ENCODE measurements at places on chromosomes 6 and 20. TPM values are rescaled to one million over a fixed set of nuclear protein-coding genes. Genes with fewer than 3 reads are reported as not detected.

Gene RPL10A
- total RNA-seq = 1,065 TPM

DNA sequence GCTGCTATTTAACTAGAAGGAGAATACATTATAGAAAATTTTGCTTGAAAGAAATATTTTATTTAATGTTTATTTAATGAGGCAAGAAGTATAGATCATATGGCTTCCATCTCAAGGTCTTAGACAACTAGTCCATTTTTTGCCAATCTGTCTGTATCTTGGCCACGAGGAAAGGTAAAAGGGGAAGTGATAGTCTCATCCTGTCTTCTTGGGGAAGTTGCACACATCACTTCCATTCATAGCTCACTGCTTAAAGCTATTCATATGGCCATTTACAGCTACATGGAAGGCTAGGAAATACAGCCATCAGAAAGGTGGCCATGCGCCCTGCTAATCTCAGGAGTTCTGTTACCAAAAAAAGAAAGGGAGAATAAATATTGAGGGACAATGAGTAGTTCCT, 50.8 kb downstream of the METTL24 start:
- H3K36me3 ChIP-seq = no peaks in the 10 kb centered on the region
- H3K4me1 ChIP-seq = no peaks in the 10 kb centered on the region
- no peaks in the 10 kb centered on the region for H3K27me3 ChIP-seq
- no peak for DNase-seq
- H3K27ac ChIP-seq = no peak overlapping the region
- no peak overlapping the region for H3K4me3 ChIP-seq

GRCh38 chr6:78570044-78570443, 297.3 kb upstream of the IRAK1BP1 start:
- H3K4me3 ChIP-seq = no peak overlapping the region
- H3K27ac ChIP-seq = no peak overlapping the region
- H3K4me1 ChIP-seq = no peaks in the 10 kb centered on the region
- no peaks in the 10 kb centered on the region for H3K27me3 ChIP-seq

DNA sequence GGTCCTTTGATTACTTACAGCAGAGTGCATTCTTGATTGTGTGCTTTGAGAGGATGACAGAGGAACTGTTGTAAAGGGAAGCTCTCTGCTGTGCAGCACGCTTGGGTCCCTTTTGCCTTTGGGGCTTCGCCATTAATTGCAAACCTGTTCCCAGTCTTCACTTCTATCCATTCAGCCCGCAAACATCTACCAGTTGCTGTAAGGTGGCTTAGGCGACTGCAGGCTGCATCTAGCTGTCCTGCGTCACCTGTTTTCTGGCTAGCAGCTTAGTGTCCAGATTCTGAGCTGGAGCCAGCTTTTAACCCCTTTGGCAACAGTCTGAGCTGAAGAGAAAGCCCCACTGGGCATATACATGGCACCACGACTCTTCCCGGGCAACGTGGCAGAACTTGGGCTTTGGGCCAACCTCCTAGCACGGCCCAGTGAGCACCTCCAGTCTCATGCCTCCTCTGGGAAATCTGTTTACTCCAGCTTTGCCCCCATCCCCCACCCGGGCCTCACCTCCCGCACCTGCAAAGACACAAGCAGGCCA, 2.5 kb upstream of the FASTKD5 start:
- H3K27ac ChIP-seq = no peak overlapping the region
- H3K36me3 ChIP-seq = no peaks in the 10 kb centered on the region
- peaks cover 18% of the 10 kb centered on the region for H3K4me1 ChIP-seq

GRCh38 chr6:150139533-150139932, 3.3 kb upstream of the PPP1R14C start:
- H3K27me3 ChIP-seq = peaks cover 26% of the 10 kb centered on the region
- no peak for DNase-seq
- no peak overlapping the region for H3K4me3 ChIP-seq
- H3K4me1 ChIP-seq = no peaks in the 10 kb centered on the region
- no peak overlapping the region for H3K27ac ChIP-seq
- H3K36me3 ChIP-seq = no peaks in the 10 kb centered on the region

DNA sequence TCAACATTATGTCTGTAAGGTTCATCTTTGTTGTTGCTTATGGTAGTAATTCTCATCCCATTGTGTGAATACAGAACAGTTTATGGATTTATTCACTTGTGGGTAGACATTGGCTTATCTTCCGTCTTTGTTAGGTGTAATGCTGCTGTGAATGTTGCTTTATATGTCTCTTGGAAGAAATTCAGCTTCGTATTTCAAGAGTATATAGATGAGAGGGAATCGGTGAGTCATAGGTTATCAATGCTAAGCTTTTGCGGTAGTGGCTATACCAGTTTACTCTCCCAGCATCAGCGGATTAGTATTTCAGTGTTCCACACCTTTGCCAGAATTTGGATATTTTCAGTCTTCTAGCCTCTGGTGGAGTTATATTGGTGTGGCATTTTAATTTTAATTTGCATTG, 77.8 kb downstream of the ZFAND3 start:
- no peak for DNase-seq
- no peaks in the 10 kb centered on the region for H3K4me1 ChIP-seq
- H3K27ac ChIP-seq = no peak overlapping the region
- H3K4me3 ChIP-seq = no peak overlapping the region

DNA sequence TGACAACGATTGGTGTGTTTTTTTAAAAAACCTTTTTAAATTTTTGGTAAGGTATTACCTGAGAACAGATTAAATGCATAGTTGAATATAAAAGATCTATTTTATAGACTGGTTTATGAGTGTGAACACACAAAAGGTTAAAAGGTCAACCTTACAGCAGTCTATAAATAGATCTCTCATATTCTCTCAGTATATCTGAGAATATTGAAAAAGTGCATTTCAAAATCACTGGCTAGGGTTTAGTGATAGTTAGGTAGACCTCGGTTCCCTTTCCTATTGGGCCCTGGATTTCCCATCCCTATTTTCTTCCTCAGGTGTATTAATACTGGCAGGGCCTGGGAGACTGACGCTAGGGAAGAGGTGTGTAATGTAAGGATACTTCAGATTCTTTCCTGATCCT, 723 bp upstream of the ZNF451 start:
- peaks cover 7% of the 10 kb centered on the region for H3K4me1 ChIP-seq
- H3K27me3 ChIP-seq = no peaks in the 10 kb centered on the region
- H3K36me3 ChIP-seq = peaks cover 5% of the 10 kb centered on the region
- no peak for DNase-seq

GRCh38 chr20:37308086-37309050, 18.9 kb downstream of the MANBAL start:
- DNase-seq = no peak
- peaks cover 4% of the 10 kb centered on the region for H3K4me1 ChIP-seq
- no peaks in the 10 kb centered on the region for H3K27me3 ChIP-seq

Gene ULBP3
- not detected for total RNA-seq

GRCh38 chr6:57162028-57162427, 10.1 kb upstream of the BAG2 start:
- H3K4me3 ChIP-seq = no peak overlapping the region
- no peak for DNase-seq
- H3K36me3 ChIP-seq = no peaks in the 10 kb centered on the region
- H3K27ac ChIP-seq = no peak overlapping the region
- no peaks in the 10 kb centered on the region for H3K27me3 ChIP-seq

DNA sequence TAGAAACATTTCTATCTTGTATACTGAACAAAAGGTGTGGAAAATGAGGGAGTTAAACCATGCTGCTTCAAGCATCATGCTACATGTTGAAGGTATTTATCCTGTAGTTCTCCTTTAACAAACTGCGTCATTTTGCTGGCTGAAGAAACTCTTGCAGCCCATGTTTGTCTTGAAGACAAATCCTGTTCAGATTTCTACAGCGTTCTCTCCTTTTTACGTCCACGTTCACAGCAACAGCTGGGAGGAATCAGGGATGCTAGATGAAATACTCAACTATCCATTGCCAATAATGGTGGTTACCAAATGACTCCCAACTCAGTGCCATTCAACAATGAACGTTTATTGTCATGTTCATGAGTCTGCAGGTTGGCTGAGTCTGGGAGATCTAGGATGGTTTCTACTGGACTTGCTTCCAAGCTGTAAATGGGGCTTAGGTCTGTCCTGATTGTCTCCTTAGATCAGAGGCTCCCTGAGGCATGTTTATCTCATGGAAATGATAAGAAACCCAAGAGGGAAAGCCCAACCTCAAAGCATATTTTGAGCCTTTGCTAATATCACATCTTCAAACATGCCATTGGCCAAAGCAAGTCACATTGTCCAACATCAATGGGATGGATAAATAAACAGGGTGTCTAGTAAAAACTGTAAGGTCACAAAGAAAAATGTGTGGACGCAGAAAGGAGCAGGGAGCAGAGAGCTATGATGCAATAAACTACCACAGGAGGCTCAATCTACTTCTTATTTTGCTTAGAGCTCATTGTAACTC, 2.7 kb upstream of the PLCB1 start:
- no peaks in the 10 kb centered on the region for H3K27me3 ChIP-seq
- no peak overlapping the region for H3K4me3 ChIP-seq
- H3K27ac ChIP-seq = no peak overlapping the region
- H3K4me1 ChIP-seq = no peaks in the 10 kb centered on the region
- no peak for DNase-seq

Gene TINAG
- 45.8 TPM for total RNA-seq

Gene KCNQ5
- not detected for total RNA-seq

Gene OPRM1
- not detected for total RNA-seq

- H3K36me3 ChIP-seq = no peaks in the 10 kb centered on the region
- no peak for DNase-seq
- H3K4me3 ChIP-seq = no peak overlapping the region
- H3K27me3 ChIP-seq = no peaks in the 10 kb centered on the region
- H3K4me1 ChIP-seq = peaks cover 35% of the 10 kb centered on the region
Observed at GRCh38 chr6:109451376-109451775, 4.2 kb downstream of the MICAL1 start.

DNA sequence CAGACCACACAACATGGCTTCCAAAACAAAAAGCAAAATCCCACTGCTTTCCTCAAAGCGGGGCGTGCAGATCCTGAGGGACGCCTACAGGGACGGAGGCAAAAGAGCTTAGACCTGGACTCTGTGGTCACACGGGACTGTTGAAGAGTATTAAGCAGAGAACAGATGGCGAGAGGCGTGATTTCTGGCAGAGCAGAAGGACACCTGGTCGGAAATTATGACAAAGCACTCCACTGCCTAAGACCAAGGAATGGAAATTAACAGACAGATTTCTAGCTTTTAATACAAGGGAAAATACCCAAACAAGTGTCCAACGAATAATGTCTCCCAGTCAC, 15.4 kb downstream of the CST7 start:
- no peaks in the 10 kb centered on the region for H3K27me3 ChIP-seq
- peaks cover 71% of the 10 kb centered on the region for H3K36me3 ChIP-seq
- no peaks in the 10 kb centered on the region for H3K4me1 ChIP-seq
- no peak for DNase-seq
- H3K27ac ChIP-seq = no peak overlapping the region

- no peak overlapping the region for H3K27ac ChIP-seq
- H3K36me3 ChIP-seq = no peaks in the 10 kb centered on the region
- H3K4me1 ChIP-seq = no peaks in the 10 kb centered on the region
- no peak for DNase-seq
- no peak overlapping the region for H3K4me3 ChIP-seq
Observed at GRCh38 chr20:60795651-60796050, 456.4 kb upstream of the CDH4 start.

Gene CAP2
- total RNA-seq = 3.2 TPM

DNA sequence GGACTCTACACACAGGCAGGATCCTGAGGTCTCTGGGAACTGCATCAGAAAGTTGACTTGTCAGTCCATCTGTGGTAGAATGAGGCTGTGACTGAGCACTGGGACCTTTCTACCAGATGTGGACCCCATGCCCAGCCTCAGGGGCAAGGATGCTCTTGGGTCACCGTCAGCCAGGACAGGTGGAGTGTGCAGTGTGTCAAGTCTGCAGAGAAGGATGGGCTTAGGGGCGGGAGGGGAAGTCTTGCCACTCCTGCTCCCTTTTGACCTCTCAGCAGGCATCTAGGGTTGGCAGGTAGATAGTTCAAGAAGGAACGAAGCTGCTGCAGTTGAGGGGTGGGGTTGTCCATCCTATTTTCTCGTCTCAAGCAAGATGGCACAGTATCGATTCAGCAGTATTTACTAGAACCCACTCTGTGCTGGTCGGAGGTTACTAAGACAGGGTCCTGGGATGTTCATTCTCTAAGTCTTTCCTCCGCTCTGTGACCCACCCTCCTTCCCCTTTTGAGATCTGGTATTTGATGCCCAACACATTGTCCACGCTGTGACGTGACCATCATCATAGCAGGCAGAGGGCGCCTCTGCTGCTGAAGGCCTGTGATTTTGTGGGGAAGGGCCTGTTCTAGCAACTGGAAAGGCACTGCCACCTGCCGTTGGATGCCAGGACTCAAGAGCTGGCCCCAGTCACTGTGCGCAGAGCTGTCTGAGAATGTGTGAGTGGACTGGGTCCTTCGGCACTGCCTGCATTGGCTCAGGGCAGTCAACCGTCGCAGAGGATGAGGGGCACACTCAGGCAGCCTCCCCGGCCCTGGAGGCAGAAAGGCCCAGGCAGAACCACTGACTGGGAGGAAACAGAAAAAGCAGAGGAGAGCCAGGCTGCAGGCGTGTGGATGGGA, 23.2 kb downstream of the RBCK1 start:
- DNase-seq = peak; percentile 71
- peaks cover 69% of the 10 kb centered on the region for H3K36me3 ChIP-seq
- H3K4me1 ChIP-seq = no peaks in the 10 kb centered on the region
- no peak overlapping the region for H3K4me3 ChIP-seq

DNA sequence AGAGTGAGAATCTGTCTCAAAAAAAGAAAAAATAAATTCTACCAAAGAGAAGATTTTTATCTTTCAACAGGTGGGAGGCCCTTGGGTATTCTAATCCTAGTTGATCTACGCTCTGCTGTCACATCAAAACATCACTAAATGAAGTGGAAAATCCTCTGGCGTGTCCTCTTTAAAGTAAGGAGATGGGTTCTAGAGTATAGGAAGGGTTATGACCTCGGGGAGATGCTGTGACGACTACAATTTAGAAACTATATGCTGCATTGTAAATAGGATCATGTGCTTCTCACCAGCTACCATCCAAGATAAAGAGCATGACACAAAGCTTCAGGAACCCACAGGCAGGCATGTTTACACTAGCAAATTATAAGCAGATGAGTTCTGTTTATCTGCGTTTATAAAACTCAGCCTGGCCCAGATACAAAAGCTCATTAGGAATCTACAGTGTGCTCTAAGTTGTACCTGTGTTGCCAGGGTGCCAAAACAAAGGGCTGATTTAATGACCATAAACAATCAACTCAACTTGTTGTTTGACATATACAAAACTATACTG, 197.1 kb upstream of the PLN start:
- no peak for DNase-seq
- no peak overlapping the region for H3K4me3 ChIP-seq
- H3K4me1 ChIP-seq = no peaks in the 10 kb centered on the region

DNA sequence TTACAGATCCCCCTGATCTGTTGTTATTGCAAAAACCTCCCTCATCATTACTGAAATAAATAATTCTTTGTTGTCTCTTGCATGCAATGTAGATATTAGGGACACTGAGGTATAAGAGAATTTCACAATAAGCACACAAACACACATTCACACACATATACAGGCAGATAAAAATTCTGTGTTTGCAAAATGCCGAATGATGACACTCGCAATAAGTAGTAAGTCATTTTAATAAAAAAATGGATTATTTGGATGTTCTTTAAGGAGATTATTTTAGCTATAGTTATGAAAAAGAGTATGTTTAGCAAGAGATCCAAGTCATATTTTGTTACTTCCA, 13.6 kb downstream of the DEFB114 start:
- no peaks in the 10 kb centered on the region for H3K4me1 ChIP-seq
- H3K27me3 ChIP-seq = no peaks in the 10 kb centered on the region
- no peak overlapping the region for H3K27ac ChIP-seq
- no peak overlapping the region for H3K4me3 ChIP-seq
